ENCODE measurements at places on chromosomes 16 and 17.

GRCh38 chr17:4710693-4711634 is 532 bp downstream of the ARRB2 start:
- DNase-seq = no peak

DNA sequence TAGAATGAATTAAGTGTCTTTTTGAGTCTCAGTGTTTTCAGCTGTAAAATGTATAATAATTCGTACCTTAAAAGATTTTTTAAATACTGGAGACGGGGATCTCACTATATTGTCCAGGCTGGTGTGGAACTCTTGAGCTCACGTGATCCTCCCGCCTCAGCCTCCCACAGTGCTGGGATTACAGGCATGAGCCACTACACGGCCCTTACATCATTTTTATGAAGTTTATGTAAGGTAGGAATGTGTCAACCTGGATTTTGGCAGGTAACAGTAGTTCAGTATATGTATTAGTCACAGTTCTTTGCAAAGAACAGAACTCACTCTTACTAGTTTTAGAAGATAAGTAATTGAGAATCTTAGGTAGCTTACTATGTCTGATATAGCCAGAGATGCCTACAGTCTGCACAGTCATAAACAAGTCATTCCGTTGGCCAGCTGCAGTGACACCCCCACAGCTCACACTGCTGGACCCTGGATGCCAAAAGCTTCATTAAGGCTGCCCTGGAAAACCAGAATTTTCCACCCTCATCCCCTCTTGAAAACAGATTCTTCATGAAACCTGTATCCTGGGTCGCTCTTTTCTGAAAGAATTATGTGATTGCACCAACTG is 583 bp upstream of the COX6A2 start:
- no peak for DNase-seq

GRCh38 chr16:2840914-2841313 is 10.8 kb downstream of the ZG16B start:
- no peak for DNase-seq

GRCh38 chr16:86285421-86285820 is 224.9 kb upstream of the FOXF1 start:
- DNase-seq = no peak

- DNase-seq = no peak
These were observed 16.8 kb downstream of the GUCY2D start for GRCh38 chr17:8019166-8019565.

DNA sequence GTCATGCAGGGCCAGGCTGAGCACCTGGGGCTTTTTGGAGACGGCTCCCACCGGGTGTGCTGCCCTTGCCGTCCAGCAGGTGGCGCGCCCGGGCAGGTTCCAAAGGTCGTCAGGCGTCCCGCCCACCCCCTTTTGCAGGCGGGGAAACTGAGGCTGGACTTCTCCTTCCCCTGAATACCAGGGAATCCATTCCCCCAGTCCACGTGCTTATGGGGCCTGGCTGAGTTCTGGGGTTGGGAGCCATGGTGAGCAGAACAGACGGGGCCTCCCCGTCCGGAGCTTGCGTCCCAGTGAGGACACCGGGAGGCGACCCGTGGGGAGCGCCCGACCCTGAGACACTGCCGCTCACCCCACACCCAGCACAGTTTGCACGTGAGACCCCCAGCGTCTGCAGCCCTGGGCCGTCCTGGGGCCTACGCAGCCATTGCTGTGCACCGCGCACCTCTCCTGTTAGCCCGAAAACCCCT is 51.8 kb upstream of the JPH3 start:
- no peak for DNase-seq

DNA sequence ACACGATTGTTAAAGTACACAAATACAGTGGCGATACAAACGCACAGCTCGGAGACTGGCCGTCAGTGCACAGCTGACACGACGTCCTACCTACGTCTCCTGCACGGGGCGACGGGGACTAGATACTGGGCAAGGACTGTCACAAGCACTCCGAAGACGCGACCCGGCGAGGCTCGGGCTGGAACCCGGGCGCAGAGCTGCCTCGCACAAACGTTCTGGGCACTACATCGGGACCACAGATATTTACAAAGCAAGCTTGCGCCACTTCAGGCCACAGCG is 13.8 kb downstream of the SLC16A3 start:
- no peak for DNase-seq

- DNase-seq = no peak
These were observed 31.7 kb downstream of the RPH3AL start for GRCh38 chr17:320809-321385.

DNA sequence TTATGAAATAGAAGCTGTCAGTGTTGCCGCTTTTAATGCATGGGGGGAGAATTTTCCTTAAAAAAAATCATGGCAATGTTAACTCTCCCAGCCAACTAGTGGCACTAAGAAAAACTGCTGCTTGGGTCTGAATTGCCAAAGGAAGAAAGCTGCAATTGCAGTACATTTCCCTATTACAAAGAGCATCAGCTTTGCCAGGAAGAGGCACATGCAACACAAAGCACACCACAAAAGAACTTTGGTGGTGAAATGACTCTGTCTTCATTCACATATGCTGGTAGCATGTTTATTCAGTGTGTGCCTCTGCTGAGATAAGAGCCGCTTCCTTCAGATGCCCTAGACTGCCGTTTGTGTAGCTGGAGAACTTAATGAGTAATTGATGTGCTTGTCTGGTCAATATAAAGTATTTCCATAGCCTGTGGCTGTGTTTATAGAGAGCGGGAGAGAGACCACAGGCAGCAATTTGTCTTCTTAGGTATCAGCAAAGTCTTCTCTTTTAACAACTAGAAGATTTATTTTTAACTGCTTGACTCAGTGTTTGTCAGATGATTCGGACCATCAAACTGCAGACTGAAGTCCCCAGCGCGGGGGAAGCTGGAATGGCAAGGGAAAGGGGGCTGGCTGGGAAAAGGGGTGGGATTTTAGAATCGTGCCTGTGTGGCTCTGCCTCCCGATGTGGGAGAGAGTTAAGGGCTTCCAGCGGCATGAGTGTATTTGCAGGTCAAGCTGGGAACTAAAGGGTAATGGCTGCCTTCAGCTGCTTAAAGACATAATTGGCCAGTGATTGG is 115.1 kb downstream of the MRTFB start:
- DNase-seq = no peak

- peak; percentile 70 for DNase-seq
These were observed 57.8 kb downstream of the STH start for GRCh38 chr17:46056800-46057304.

DNA sequence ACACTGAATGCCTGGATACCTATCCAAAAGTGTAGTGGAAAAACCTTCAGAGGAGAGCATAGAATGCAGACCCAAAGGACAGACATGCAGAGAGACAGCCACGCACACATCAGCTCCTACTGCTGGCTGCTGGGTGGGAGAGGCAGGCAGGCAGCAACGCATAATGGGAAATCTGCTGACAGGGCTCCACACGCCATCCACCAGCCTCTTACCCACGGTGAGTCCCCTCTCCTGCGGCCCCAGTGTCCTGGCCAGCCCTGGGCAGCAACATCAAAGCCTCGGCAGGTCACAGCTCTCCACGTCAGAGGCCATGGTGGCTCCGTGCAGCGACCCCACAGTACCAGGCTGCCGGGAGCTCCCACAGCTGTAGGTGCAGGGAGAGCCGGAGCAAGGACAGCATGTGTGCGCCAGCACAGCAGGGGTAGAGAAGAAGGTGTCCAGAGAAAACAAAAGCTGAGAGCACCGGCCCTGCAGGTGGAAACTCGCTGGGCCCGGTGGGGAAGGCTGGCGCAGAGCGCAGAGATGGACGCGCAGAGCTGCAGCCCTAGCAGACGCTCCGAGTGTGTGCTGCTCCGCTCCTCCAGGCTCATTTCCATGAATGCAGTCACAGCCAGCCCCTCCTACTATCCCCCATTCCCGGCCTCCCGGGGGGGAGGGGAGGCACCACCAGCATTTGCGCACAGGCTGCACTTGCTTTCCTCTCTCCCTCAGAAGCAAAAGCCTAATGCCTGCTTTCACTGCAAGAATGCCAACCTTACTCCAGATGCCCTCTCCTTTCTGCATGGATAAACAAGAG is 58.9 kb downstream of the CYTH1 start:
- no peak for DNase-seq

DNA sequence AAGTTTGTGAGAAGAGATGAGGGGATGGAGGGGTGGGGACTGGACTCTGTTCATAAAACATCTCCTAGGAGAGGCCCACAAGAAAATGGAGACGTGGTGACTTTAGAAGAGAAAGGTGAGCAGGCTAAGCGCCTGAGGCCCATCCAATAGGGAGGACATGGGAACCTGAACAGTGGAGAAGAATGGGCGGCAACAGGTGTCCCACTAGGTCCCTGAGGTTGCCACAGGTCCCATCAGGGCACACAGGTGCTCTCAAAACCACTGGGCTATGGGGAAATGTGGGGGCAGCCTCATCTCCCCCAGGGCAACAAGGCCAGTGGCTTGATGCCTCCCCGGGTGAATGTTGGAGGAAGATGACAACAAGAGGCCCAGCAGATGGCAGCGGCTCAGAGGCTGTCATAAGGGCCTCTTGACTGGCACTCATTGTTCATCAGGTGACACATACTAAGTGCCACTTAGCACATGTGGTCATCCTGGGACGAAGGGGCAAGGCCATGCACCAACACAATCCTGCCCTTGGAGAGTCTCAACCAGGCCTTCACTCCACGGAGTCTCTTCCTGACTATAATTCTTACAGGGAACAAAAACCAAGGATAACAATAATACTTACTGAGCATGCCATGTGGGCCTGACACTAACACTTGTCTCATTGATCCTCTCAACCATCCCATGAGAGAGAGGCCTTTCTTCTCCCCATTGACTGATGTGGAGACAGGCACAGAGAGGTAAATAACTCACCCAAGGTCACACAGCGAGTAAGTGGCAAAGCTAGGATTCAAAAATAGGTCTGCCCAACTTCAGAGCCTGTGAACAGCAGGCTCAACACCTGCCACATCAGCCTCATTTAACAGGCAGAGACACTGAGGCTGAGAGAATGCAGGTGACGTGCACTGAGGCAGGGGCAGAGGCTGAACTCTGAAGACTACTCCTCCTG is 38.0 kb downstream of the CUEDC1 start:
- DNase-seq = no peak

GRCh38 chr17:81519284-81520020 is 6.9 kb upstream of the ACTG1 start:
- DNase-seq = no peak

DNA sequence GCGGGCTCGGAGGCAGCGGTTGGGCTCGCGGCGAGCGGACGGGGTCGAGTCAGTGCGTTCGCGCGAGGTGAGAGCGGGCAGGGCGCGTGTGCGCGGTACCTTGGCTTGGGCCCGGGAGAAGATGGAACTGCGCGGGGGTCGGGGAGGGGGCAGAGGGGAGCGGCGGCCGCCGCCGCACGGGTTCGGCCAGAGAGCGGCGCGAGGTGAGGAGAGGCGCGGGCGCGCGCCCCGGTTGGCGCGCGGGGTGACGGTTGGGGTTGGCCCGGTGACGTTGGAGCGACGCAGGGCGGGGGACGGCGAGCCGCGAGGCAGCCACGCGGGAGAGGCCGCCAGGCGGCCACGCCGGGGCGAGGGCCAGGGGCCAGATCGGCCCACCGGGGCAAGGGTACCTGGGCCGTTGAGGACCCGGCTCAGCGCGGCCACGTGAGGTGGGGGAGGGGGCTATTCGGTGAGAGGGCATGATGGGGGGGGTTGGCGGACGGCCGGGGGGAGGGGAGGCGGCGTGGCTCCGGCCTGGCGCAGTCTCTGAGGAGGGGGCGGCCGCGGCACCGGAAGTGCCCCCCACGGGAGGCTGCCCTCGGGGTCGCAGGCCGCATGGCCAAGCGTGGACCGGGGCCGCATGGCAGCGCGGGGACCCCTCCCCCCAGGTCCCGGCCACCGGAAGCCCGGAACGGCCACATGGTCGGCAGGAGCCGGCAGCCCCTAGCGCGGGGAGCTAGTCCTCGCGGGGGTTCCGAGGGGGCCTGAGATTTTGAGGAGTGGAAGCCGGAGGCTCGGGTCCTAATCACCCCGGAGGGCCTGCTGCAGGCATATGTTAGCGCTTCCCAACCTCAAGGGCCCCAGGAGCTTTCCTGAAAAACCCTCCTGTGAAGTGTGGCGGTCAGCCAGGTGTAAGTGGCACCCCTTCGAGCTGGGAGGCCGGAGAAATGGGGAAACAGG is 527 bp downstream of the EIF5A start:
- DNase-seq = no peak

DNA sequence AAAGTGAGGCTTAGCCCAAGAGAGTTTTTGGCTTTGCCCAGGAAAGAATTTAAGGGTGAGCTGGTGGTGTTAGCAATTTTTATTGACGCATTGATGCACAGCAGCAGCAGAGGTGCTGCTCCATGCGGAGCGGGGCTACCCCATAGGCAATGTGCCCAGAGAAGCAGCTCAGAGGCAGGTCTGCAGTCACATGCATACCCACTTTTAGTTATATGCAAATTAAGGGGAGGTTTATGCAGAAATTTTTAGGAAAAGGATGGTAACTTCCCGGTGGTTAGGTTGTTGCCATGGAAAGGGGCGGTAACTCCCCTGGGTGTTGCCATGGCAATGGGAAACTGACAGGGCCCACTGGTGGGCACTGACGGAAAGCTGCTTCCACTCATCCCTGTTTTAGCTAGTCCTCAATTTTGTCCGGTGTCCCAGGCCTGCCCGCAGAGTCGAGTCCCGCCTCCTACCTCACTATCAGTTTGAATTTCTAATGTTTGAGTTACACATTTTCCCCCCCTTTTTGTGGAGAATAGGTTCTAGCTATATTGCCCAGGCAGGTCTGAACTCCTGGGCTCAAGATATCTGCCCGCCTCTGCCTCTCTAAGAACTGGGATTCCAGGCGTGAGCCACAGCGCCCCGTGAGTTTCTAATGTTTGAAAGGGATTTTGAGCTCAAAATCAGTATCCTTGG is 10.4 kb upstream of the GJD3 start:
- DNase-seq = no peak

DNA sequence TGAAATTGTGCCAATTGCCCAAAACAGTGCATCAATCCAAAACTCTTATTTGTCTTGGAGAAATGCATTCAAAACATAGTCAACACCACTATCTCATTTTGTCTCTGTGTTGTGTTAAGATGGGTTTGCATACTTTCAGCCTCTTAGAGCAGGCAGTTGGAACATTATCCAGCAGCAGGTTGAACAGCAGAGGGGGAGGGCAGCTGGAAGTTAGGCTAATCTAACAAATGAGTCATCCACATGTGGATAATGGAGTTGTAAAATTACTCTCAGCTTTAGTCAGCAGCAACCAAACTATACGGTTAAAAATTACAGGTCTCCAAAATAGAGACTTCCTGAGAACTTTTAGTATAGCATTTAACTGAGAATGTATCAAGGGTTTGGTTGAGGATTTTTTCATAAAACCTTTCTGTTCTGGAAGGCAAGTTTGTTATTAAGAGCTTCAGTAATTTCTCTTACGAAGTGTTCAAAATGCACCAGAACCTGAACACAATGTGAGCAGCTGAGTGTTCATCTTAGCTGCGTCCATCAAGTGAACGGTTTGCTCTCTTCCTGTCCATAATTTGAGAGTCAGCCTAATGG is 46.3 kb downstream of the PRKCA start:
- no peak for DNase-seq
